ENCODE measurements at places on chromosomes 6 and 20.

GRCh38 chr6:35388030-35388429 lies 45.7 kb downstream of the PPARD start:
- no peak for DNase-seq

GRCh38 chr20:36885356-36885755 lies 9.4 kb downstream of the TLDC2 start:
- no peak for DNase-seq

DNA sequence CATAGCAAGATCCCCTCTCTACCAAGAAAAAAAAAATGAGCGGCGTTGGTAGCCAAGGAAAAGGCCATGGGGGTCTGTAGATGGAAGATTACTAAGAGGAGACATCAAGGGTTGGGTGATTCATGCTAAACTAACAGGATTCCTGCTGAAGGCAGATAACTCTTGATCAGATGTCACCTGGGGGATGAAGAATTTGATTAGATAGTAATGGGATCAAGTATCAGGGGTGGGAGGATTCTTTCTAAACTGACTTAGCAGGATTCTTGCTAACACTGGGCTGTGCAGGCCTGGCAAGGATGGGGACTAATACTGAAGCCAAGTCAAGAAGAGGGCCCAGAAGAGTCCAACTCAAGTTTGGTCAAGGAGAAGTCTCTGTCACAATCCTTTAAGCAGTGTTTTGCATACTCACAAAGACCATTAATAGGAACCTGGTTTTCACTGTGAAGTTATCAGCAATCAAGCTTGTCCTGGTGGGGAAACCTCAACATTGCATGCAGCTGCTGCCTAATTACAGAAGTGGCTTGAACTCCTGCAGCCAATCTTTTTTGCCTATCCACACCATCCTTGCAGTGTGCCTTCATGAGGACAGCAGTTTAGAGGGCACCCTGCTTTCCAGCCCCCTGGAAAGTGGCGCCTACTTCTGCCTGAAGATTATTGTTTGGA lies 61.3 kb downstream of the ANKRD6 start:
- DNase-seq: no peak

DNA sequence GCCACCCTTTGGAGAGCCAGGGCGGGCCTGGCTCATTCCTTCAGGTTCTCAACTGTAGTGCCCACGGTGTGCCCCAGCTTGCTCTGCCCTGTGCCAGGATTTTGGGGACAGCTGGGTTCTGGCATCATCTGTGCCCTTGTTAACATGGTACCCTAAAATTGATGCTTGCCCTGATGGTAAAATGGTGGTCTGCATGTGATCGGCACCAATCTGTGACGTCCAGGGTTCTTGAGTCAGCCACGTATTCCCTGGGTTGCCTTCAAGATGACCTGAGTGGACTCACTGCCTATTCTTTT lies 31.2 kb upstream of the APCDD1L start:
- DNase-seq: no peak

- no peak for DNase-seq
Measured at GRCh38 chr6:11389977-11390376, 147.6 kb upstream of the TMEM170B start.

DNA sequence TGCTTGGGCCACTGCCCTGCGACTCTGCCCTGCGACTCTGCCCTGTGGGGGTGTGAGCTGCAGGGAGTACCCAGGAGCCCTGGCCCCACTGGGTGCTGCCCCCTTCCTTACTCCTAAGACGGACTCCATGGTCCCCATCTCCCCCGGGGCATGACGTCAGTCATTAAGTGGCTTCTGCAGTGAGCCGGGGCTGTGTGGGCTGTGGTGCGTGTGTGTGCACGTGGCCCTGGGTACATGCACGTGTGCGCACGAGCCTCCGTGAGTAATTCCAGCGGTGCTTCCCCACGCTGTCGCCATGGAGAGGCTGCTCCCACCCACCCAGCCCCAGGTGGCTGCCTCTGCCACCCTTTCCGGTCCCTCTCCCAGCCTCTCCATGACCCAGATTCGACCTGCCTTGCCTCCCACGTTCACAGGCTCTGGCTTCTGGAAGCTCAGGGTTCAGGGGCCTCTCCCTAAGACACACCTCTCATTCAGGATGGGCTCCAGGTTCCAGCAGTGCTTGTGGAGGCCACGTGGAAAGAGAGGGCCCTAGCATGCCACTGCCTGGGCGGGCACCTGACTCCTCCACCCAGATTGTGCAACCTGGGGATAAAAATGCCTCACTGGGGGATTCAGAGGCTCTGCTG lies 88.3 kb downstream of the DLGAP4 start:
- no peak for DNase-seq

DNA sequence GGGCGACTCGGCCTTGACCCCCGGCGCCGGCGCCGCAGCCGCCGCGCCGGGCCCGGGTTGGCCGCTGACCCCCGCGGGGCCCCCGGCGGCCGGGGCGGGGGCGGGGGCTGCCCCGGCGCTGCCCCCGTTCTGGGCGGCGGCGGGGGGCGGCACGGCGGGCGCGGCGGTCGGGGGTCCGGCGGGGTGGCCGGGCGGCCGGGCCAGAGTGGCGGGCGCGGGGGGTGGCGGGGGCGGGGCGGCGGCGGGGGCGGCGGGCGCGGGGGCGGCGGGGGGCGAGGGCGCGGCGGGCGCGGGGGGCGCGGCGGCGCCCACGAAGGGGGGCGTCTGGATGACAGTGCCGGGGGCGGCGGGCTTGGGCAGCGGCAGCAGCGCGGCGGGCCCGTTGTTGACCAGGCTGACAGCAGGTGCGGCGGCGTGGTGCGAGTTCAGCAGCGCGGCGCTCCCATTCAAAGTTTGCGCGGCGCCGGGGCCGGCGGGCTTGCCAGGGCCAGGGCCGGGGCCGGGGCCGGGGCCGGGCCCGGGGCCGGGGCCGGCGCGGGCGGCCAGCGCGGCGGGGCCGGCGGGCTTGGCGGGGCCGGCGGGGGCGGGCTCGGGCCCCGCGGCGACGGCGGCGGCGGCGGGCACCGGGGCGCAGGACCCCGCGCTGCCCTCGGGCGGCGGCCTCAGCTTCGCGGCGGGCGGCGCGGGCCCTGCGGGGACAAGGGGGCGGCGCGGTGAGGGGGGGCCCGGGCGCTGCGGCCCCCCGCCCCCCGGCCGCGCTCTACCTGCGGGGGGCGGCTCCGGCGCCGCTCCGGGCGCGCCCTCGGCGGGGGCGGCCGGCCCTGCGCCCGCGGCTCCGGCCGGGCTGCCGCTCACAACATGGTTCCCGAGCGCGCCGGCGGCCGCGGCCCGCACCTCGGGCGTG lies 659 bp downstream of the TAF4 start:
- no peak for DNase-seq

DNA sequence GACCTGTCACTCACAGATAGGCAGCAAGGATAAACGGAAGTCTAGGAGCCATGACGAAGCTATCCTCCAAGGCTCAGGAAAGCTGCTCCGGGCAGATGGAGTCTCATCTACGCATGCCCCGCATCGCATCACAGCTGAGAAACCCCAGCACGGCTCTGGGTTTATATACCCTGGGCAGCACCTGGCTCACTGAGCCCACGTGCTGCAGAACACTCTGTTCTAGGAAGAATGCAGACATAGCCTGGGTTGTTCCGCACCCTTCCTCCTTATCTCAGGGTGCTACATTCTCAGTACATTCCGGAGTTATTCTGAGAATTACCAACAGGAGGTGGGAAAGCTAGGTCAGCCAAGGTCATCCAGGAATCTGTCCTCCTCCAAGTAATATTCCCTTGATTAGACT lies 260.4 kb downstream of the CBLN4 start:
- no peak for DNase-seq

DNA sequence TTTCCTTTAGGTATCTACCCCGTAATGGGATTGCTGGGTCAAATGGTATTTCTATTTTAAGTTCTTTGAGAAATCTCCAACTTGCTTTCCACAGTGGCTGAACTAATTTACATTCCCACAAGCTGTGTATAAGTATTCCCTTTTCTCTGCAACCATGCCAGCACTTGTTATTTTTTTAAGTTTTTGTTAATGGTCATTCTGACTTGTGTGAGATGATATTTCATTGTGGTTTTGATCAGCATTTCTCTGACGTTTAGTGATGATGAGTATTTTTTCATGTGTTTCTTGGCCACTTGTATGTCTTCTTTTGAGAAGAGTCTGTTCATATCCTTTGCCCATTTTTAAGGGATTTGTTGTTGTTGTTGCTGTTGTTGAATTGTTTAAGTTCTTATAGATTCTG lies 871.1 kb downstream of the KIF16B start:
- DNase-seq: no peak

Data from activated naive CD4-positive, alpha-beta T cell (primary cell).